ENCODE measurements at places on chromosomes 5 and 9. TPM values are rescaled to one million over a fixed set of nuclear protein-coding genes. Genes with fewer than 3 reads are reported as not detected.

Gene YTHDC2
- total RNA-seq, result 34.1 TPM

Gene KIF20A
- total RNA-seq, result 70.1 TPM

Gene FBP2
- total RNA-seq, result not detected

Gene CCDC192
- total RNA-seq, result not detected

Gene PCDHB14
- not detected for total RNA-seq

GRCh38 chr5:142871363-142872193, 101.4 kb downstream of the ARHGAP26 start:
- no peaks in the 10 kb centered on the region for H3K36me3 ChIP-seq
- no peak for DNase-seq
- H3K4me3 ChIP-seq, result no peak overlapping the region
- peaks cover 15% of the 10 kb centered on the region for H3K4me1 ChIP-seq
- no peaks in the 10 kb centered on the region for H3K27me3 ChIP-seq

DNA sequence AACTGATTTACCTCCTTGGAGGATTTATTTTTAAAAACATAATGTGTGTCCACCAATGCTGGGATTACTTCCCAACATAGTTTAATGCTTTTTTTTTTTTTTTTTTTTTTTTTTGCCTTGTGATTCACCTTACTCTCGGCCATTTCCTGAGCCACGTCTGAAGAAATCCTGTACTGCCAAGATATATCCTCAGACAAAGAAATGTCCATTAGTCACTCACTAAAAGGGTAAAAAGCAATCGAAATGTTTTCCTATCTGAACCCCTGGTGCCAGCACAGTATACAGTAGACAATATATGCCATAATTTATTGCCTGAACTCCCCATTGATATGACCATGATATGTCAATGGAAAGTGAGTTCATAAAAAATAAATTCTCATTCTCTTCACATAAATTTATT, 344.1 kb downstream of the BNC2 start:
- H3K4me1 ChIP-seq, result no peaks in the 10 kb centered on the region
- H3K27me3 ChIP-seq, result no peaks in the 10 kb centered on the region
- H3K4me3 ChIP-seq, result no peak overlapping the region
- no peak for DNase-seq

DNA sequence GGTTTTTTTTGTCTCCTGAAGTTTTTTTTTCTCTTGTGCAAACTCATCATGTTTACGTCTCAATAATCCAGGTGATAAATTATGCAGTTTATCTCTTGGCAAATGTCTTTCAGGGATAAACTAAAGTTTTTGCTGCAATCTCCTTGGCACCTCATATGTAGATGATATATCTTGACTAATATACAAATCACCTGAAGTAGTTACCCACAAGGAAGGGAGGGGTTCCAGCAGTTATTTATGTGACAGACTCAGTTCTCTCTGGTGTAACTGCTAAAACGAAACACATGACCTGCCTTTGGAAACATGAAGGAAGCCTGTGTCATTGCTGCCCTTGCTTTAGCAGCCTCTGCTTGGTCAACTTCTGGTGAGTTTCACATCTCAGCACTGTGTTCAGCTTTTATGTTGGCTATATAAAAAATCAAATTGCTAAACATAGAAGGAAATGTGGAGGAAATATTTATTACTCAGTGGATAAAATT, 39.3 kb upstream of the KIAA1958 start:
- DNase-seq, result no peak
- no peaks in the 10 kb centered on the region for H3K27me3 ChIP-seq

DNA sequence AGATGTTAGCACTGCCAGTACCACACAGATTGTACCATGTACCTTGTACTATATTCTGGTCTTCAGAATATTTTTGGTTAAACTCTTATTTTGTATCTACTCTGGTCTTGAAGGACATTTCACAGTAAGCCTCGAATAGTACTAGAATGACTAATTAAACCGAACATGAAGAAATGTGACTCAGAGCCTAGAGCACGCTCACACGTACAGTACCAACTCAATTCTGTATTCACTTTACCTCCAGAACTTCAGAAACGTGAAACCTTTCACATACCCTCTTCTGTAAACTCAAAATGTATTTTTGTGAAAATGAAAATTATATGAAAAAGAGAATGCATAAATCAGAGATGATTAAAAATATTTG, 112.8 kb downstream of the MVB12B start:
- no peak for DNase-seq
- peaks cover 18% of the 10 kb centered on the region for H3K4me1 ChIP-seq
- H3K4me3 ChIP-seq, result no peak overlapping the region
- H3K27ac ChIP-seq, result no peak overlapping the region

GRCh38 chr5:107443897-107444296, 226.8 kb downstream of the EFNA5 start:
- H3K36me3 ChIP-seq, result no peaks in the 10 kb centered on the region
- no peak for DNase-seq
- no peak overlapping the region for H3K27ac ChIP-seq
- H3K4me1 ChIP-seq, result no peaks in the 10 kb centered on the region

- H3K4me1 ChIP-seq, result no peaks in the 10 kb centered on the region
- H3K4me3 ChIP-seq, result no peak overlapping the region
- peaks cover 7% of the 10 kb centered on the region for H3K27me3 ChIP-seq
- no peak overlapping the region for H3K27ac ChIP-seq
These were observed 491.1 kb downstream of the ENC1 start for GRCh38 chr5:74149395-74149794.

- H3K4me3 ChIP-seq, result no peak overlapping the region
- no peaks in the 10 kb centered on the region for H3K36me3 ChIP-seq
- H3K27me3 ChIP-seq, result peaks cover 3% of the 10 kb centered on the region
- DNase-seq, result no peak
- no peak overlapping the region for H3K27ac ChIP-seq
- no peaks in the 10 kb centered on the region for H3K4me1 ChIP-seq
These were observed 74.2 kb downstream of the WWC1 start for GRCh38 chr5:168365581-168366081.

DNA sequence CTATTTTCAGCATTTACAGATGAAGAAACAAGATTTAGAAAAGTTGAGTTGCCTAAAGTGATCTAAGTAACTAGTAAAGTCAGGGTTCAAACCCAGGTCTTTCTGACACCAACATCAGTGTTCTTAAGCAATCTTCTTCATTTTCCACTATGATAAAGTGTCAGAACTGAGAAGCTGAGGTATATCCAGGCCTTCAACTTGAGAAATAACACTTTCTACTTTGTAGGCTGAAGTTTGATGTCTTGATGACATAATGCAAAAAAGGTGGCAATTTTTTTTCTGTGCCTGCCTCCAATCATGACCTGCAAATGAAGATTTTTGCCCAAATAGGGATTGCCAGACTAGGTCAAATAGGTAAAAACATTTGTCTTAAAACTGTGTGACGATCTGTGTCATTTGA, 81.3 kb downstream of the NR3C1 start:
- DNase-seq, result no peak
- peaks cover 29% of the 10 kb centered on the region for H3K4me1 ChIP-seq
- peaks cover 54% of the 10 kb centered on the region for H3K36me3 ChIP-seq

GRCh38 chr5:80921026-80921425, 39.1 kb upstream of the RASGRF2 start:
- no peaks in the 10 kb centered on the region for H3K36me3 ChIP-seq
- no peak overlapping the region for H3K4me3 ChIP-seq
- DNase-seq, result no peak
- no peak overlapping the region for H3K27ac ChIP-seq
- H3K27me3 ChIP-seq, result peaks cover 4% of the 10 kb centered on the region
- H3K4me1 ChIP-seq, result peaks cover 11% of the 10 kb centered on the region

GRCh38 chr5:109485030-109485429, 75.3 kb upstream of the PJA2 start:
- no peak overlapping the region for H3K4me3 ChIP-seq
- no peak for DNase-seq
- H3K4me1 ChIP-seq, result no peaks in the 10 kb centered on the region
- H3K36me3 ChIP-seq, result no peaks in the 10 kb centered on the region

DNA sequence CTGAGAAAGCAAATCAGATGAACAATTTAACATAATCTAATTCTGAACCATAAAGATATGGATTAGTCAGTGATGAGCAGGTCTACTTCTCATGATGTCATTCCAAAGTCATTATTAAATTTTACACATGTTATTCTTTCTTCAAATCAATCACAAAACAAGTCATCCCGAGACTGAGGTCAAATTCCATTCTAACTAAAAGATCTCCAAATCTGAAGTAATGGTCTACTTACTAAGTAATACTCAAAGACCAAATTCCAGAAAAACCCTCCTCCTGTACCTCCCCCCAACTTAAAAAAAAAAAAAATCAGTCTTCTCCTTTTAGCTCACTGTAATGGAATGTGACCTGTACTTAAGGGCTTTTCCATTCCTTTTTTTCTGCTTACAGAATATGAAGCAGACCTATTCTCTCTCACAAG, 4.7 kb downstream of the PFDN1 start:
- no peak overlapping the region for H3K4me3 ChIP-seq
- H3K27me3 ChIP-seq, result no peaks in the 10 kb centered on the region
- peaks cover 24% of the 10 kb centered on the region for H3K36me3 ChIP-seq
- peaks cover 47% of the 10 kb centered on the region for H3K4me1 ChIP-seq
- no peak overlapping the region for H3K27ac ChIP-seq

DNA sequence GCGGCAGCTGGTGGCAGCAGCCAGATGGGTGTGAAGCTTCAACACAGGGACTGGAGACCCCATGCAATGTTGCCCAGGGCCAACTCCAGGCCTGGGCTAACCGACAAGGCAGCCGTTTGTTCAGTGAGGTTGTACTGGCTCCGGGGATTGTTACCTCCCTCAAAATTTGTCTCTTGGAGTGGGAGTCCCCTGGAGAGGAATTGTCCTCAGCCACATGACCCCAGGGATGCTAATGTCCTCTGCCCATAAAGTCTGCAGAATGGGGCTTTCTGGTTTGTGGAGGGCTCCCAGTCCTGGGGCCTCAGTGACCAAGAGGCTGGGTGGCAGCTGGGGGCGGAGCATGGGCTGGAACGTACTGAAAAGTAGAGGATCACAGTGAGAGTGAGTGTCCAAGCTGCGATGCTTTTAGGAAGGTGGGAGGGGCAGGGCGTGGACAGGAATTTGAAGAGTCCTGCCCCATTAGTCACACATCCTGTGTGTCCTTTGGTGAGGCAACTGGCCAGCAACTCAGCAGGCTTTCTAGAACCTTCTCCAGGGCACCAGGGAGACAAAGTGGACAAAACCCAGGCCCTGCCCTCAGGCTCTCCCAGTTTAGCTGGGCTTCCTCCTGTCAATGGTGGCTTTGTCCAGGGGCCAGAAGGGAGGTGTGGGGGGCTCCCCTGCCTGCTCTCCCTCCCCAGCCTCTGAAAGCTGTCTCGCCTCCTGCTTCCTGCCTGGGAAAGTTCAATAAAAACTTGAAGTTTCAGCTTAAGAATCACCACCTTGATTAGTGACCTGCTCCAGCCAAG, 114.0 kb downstream of the NSG2 start:
- no peak overlapping the region for H3K27ac ChIP-seq
- no peak for DNase-seq
- no peaks in the 10 kb centered on the region for H3K36me3 ChIP-seq
- H3K4me3 ChIP-seq, result no peak overlapping the region
- no peaks in the 10 kb centered on the region for H3K4me1 ChIP-seq
- H3K27me3 ChIP-seq, result no peaks in the 10 kb centered on the region

- no peak overlapping the region for H3K4me3 ChIP-seq
- no peak for DNase-seq
- no peaks in the 10 kb centered on the region for H3K36me3 ChIP-seq
- H3K27ac ChIP-seq, result no peak overlapping the region
These were observed 103.3 kb downstream of the C5orf15 start for GRCh38 chr5:133865113-133865512.

- no peak overlapping the region for H3K4me3 ChIP-seq
- H3K27ac ChIP-seq, result no peak overlapping the region
- no peaks in the 10 kb centered on the region for H3K27me3 ChIP-seq
- no peak for DNase-seq
These were observed 70.1 kb downstream of the RIC1 start for GRCh38 chr9:5698810-5699556.

- peaks cover 4% of the 10 kb centered on the region for H3K4me1 ChIP-seq
- no peak for DNase-seq
- H3K36me3 ChIP-seq, result no peaks in the 10 kb centered on the region
- H3K27me3 ChIP-seq, result peaks cover 66% of the 10 kb centered on the region
- no peak overlapping the region for H3K4me3 ChIP-seq
These were observed 49.2 kb downstream of the EBF1 start for GRCh38 chr5:159050316-159051143.

DNA sequence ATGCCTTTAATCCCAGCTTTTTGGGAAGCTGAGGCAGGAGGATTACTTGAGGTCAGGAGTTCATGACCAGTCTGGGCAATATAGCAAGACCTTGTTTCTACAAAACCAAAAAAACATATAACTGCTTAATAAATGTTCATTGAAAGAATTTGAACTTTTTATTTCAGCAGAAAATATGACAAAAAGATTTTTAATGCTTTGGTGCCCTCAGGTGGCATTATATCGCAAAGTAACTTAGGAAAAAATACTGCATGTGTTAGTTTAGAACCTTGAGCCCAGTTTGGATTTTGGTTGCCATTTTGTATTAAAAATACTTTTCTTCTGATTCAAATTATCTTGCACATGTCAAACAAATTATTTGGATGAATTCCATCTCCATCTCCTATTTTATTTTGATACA, 103.2 kb downstream of the GPBP1 start:
- DNase-seq, result no peak
- H3K27me3 ChIP-seq, result peaks cover 7% of the 10 kb centered on the region
- no peaks in the 10 kb centered on the region for H3K4me1 ChIP-seq

DNA sequence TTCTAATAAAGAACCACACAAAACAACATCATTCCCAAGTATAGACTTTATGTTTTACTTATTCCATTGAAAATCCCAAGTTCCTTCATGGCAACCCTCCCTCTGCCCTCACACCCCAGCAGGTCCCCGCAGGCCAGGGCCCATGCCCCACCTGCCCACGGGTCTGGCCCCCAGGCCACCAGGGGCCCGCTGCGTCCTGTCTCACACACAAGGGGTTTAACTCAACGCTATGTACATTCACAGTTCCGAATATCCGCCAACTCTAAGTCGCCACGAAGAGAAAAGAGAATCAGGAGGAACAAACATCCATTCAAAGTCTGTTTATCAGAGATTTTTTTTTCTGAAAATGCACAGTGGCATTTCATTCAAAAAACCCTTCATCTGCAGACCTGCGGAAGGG, 16.2 kb upstream of the SLC6A3 start:
- H3K4me1 ChIP-seq, result no peaks in the 10 kb centered on the region
- H3K36me3 ChIP-seq, result peaks cover 55% of the 10 kb centered on the region
- no peak overlapping the region for H3K4me3 ChIP-seq
- H3K27me3 ChIP-seq, result no peaks in the 10 kb centered on the region
- H3K27ac ChIP-seq, result no peak overlapping the region

- H3K27me3 ChIP-seq, result peaks cover 17% of the 10 kb centered on the region
- no peak overlapping the region for H3K4me3 ChIP-seq
- H3K27ac ChIP-seq, result no peak overlapping the region
- no peaks in the 10 kb centered on the region for H3K36me3 ChIP-seq
These were observed 15.5 kb upstream of the SLC36A3 start for GRCh38 chr5:151318850-151319732.

- DNase-seq, result no peak
- H3K4me3 ChIP-seq, result no peak overlapping the region
- no peaks in the 10 kb centered on the region for H3K4me1 ChIP-seq
- H3K27ac ChIP-seq, result no peak overlapping the region
These were observed 32.5 kb upstream of the OR2K2 start for GRCh38 chr9:111362526-111362925.

GRCh38 chr5:67268231-67269021, 71.8 kb upstream of the CD180 start:
- no peaks in the 10 kb centered on the region for H3K4me1 ChIP-seq
- H3K4me3 ChIP-seq, result no peak overlapping the region
- no peak overlapping the region for H3K27ac ChIP-seq
- no peak for DNase-seq
- H3K36me3 ChIP-seq, result no peaks in the 10 kb centered on the region
- peaks cover 7% of the 10 kb centered on the region for H3K27me3 ChIP-seq

GRCh38 chr5:123351240-123351639, 72.0 kb downstream of the CEP120 start:
- no peak for DNase-seq
- H3K36me3 ChIP-seq, result peaks cover 30% of the 10 kb centered on the region

Measured in activated CD8-positive, alpha-beta T cell treated with anti-CD3 and anti-CD28 coated beads, Interleukin-2, amount 10 ng/mL, durations not matched to agents 7 days and 5 days (primary cell).